ENCODE measurements at places on chromosomes 16 and 17. TPM values are rescaled to one million over a fixed set of nuclear protein-coding genes. Genes with fewer than 3 reads are reported as not detected.

DNA sequence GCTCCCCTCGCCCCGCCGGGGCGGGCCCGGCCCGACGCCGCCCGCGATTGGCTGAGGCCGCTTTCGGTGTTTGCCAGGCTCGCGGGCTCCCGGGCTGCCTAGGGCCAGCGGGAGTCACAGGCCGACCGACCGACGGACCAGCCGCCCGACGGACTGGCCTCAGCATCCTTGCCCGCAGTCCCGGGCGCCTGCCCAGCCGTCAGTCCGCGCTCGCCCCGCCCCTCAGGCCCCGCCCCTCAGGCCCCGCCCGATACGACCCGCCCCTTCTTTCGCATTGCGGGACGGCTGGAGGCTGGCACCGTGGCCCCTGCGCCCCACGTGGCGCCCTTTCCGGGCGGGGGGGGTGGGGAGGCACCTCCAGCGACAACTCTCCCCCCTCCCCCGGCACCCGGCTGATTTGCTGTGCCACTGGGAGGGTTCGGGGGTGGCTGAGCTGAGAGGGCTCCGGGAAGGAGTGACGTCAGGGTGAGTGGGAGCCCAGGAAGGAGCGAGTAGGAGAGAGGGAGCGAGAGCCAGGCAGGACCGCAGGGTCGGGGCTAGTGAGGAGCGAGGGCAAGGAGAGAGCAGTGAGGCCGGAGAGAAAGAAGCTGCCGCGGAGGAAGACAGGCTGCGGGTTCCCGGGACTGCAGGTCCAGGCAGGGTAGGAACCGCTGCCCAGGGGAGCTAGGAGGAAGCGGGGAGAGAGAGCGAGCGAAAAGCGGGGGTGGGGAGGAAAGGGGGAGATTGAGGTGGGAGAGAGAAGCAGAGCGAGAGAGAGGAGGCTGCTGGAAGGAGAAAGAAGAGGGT is at the start of gene ASPHD1:
ASPHD1 (plus strand) TSS at position 387 of the 786 bp plus-strand sequence. CDS start 484 bp downstream, outside the sequence.
- no peak for DNase-seq
- peaks cover 22% of the 10 kb centered on the region for H3K4me1 ChIP-seq
- H3K27me3 ChIP-seq: peaks cover 31% of the 10 kb centered on the region
- no peaks in the 10 kb centered on the region for H3K36me3 ChIP-seq
- H3K4me3 ChIP-seq: peak within 1 kb of the TSS; percentile 74

Gene ADAMTS18
- 0.79 TPM for total RNA-seq

DNA sequence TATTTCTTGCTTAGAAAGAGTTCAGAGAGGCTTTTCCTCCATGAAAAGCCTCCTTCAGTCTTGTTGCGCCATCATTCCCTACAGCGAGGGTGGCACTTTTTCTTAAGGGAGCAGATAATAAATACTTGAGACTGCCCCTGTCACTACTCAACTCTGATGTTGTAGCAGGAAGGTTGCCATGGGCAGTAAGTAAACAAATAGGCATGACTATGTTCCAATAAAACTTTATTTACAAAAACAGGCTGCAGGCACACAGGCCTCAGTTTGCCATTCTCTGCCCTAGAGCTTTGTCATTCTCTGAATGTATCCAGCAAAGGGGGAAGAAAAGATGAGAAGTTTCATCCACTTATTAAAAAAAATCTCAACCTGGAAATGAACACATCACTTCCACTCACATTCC is 60.4 kb downstream of the MYOCD start:
- H3K27ac ChIP-seq: peak overlapping the region; percentile 66
- H3K4me1 ChIP-seq: peaks cover 26% of the 10 kb centered on the region
- H3K4me3 ChIP-seq: no peak overlapping the region
- no peaks in the 10 kb centered on the region for H3K27me3 ChIP-seq

DNA sequence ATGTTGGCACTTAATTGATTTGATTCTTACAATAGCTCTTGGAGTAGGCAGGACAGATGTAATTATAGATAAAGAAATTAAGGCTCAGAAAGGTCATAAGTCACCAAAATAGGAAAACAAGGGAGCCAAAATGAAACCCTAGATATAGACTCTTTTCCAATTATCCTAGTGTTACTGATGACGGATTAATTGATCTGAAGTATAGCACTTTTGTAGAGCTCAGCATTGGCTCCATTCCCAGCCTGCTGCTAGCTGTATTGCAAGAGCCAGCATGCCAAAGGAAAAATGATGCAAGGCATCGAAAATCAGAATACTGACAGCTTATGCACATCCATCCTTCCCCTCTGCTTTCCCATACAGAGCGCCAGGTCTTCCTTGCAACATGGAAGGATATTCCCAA is 21.6 kb upstream of the RASL10B start:
- DNase-seq: no peak
- no peaks in the 10 kb centered on the region for H3K4me1 ChIP-seq
- H3K27me3 ChIP-seq: no peaks in the 10 kb centered on the region
- no peak overlapping the region for H3K4me3 ChIP-seq
- H3K27ac ChIP-seq: no peak overlapping the region

Gene GSPT1
- total RNA-seq: 69.9 TPM

DNA sequence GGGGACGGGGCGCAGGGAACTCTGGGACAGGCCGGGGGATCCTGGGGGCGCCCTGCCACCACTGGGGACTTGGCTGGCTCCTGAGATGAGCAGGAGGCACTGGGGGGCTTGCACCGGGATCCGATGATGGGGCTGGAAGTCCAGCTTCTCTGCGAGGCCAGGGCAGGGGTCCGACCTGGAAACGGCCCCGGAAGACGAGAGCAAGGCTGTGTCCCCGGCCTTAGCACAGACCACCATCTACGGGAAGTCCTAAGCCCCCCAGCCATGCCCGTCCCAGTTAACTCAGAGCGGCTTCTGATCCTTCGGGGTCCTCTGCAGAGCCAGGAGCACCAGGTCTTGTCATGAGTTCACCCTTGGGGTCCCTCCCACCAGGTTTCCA is 573 bp downstream of the CDT1 start:
- no peaks in the 10 kb centered on the region for H3K36me3 ChIP-seq
- DNase-seq: no peak
- peak overlapping the region; percentile 70 for H3K4me3 ChIP-seq

GRCh38 chr16:30983898-30984610 is 953 bp upstream of the HSD3B7 start:
- H3K27me3 ChIP-seq: no peaks in the 10 kb centered on the region
- peaks cover 9% of the 10 kb centered on the region for H3K4me1 ChIP-seq
- no peak overlapping the region for H3K4me3 ChIP-seq
- DNase-seq: no peak

- no peak overlapping the region for H3K27ac ChIP-seq
- H3K4me1 ChIP-seq: no peaks in the 10 kb centered on the region
- no peak for DNase-seq
- no peaks in the 10 kb centered on the region for H3K27me3 ChIP-seq
- no peak overlapping the region for H3K4me3 ChIP-seq
These were observed 251.2 kb upstream of the CDH11 start for GRCh38 chr16:65373097-65373496.

GRCh38 chr17:40824015-40824832 is 1.8 kb upstream of the KRT10 start:
- no peaks in the 10 kb centered on the region for H3K27me3 ChIP-seq
- DNase-seq: no peak
- H3K4me1 ChIP-seq: no peaks in the 10 kb centered on the region
- no peaks in the 10 kb centered on the region for H3K36me3 ChIP-seq

DNA sequence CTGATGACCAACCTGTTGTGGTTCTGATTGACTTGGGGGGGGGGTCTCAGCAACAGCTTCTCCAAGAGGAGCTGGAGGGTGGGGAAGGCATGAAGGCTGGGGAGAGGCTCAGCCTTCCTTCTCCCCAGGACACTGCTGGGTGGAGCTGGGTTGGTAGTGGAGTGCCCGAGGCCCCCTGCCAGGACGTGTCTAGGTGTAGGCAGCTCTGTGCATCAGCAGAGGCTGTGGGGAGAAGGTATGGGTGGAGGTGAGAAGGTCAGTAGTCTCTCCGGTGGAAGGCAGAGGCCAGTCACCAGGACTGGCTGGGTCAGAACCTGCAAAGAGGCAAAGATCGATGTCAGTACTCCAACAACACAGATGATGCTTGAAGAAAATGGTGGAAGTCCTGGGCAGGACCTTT is 3.9 kb downstream of the CHAD start:
- H3K27ac ChIP-seq: peak overlapping the region; percentile 86
- H3K4me1 ChIP-seq: peaks cover 31% of the 10 kb centered on the region
- peaks cover 17% of the 10 kb centered on the region for H3K27me3 ChIP-seq

Data from transverse colon (tissue), 4 donors.